Activated effector memory CD4-positive, alpha-beta T cell treated with anti-CD3 and anti-CD28 coated beads, Interleukin-2, amount 50 U/mL, for 16 hours (primary cell): ENCODE measurements at places on chromosomes 5 and 9.

- no peak for DNase-seq
These were observed 293.2 kb downstream of the HCN1 start for GRCh38 chr5:45402804-45403455.

DNA sequence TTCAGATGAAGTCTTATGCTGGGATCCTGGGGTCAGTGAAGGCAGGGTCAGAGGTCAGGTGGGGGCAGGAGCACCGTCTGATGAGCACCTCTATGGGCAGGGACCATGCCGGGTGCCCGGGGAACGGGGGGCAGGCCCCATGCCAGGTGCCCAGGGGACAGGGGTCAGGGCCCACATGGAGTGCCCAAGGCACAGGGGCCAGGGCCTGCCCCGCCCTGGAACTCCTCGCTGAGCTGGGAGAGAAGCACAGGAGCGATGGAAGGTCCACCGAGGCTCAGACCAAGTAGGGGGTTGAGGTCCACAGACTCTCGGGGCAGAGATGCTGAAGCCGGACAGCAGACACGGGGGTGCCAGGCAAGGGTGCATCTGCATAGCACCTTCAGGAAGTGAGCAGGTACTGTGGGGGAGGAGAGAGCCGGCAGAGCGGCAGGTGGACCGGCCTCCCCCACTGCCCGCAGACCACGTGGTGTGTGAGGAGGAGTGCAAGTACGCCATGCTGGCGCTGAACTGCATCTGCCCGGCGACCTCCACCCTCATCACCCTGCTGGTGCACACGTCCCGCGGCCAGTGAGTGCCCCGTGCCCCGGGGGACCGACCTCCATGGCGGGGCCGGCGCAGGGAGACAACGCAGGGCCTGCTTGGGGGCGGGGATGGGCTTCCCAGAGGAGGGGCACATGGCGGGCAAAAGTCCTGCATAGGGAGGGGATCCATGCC, 67.7 kb downstream of the KCNT1 start:
- DNase-seq = no peak

DNA sequence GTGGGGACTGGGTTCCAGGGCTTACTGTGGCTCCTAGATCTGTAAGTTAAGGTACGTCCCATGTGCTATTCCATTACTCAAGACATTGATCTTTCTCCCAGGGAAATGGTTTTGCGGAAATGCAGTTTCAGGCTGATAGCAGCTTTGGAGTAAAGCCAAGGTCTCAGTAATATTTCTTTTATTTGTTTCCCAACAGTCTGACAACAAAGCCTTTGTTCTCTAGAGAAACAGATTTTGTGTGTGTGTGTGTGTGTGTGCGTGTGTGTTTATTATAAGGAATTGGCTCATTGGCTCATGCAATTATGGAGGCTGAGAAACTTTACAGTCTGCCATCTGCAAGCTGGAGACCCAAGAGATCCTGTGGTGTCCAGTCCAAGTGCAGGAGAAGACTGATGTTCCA, 12.1 kb upstream of the POC5 start:
- DNase-seq = no peak

DNA sequence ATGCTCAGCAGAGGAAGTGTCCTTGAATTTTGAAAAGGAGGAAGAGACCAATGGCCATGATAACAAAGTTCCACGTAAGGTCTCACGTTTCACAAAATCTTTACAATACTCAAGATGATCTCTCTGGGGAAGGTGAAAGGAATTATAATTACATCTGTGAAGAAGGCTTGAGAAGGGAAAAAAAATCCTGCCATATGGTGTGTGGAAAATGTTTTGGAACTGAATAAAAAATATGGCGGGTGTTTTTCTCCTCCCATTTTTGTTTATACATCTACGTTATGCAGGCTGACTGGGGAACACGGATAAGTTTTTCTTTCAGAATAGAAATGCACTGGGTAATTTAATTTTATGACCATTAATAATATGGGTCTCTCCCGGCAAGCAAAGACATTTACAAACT, 425.6 kb upstream of the BRINP1 start:
- no peak for DNase-seq

DNA sequence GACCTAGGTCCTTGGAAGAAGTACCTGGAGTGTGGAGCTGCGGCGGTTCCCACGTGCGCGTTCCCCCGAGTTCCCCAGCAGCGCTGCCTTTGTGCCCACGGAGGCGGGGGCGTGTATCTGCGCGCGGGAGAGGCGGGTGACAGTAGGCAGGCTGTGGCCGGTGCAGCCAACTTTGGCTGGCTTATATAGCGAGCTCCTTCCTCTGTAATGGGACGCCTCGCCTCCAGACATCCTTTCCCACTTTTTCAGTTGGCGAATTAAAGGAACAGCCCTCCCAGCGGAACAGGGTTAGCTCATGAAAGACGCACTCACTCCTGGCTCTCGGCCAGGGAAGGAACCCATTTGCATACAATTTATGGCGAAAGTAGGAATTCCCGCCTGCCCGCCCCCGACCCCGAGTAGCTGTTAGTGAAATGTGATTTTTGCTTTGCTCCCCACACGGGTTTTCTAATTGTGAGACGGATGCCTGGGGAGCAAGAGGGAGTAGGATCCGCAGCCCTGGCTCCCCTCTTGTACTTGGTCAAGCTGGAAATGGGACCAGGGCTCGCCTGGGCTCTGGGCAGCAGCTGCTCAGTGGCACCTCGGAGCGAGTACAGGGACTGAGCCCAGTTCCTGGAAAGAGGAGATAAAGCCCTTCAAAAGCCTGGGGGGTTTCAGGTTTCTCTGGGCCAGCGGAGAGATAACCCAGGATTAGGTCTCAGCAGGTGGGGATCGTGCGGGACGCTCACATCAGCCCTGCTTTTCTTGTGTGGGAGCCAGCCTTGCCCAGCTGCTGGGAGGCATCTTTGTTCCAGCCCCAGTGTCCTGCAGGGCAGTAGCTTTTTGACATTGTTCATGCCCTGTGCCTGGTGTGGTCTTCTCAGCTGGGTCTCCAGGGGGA, at the start of gene TNC:
Gene TNC (minus strand): TSS at position 159 of the 880 bp plus-strand sequence. CDS start 27,139 bp downstream, outside the sequence.
- DNase-seq = no peak

DNA sequence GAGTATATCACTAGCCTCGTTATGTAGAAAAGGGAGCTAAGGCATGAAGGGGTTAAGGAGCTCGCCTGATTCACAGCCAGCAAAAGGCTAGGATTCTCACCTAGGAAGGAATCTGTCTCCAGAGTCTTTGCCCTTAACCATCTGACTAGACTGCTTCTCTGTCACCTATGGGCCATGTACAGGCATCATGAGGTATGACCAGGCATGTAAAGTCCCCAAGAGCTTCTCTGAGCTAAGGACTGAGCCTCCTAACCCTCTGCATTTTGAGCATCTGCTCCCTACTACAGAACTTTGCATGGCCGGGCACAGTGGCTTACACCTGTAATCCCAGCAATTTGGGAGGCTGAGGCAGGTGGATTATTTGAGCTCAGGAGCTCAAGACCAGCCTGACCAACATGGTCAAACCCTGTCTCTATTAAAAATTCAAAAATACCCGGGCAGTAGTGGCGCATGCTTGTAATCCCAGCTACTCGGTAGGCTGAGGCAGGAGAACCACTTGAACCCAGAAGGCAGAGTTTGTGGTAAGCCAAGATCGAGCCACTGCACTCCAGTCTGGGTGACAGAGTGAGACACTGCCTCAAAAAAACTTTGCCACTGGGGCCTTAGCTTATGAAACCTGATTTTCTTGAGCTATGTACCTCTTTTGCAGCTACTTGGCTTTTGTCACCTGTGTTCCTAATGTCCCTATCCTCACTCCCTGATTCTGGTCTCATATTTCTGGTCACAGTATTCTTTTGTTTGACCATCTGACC, 33.2 kb upstream of the IL7R start:
- DNase-seq = no peak

GRCh38 chr9:137241490-137242268, 592 bp downstream of the TUBB4B start:
- DNase-seq = peak; percentile 91

DNA sequence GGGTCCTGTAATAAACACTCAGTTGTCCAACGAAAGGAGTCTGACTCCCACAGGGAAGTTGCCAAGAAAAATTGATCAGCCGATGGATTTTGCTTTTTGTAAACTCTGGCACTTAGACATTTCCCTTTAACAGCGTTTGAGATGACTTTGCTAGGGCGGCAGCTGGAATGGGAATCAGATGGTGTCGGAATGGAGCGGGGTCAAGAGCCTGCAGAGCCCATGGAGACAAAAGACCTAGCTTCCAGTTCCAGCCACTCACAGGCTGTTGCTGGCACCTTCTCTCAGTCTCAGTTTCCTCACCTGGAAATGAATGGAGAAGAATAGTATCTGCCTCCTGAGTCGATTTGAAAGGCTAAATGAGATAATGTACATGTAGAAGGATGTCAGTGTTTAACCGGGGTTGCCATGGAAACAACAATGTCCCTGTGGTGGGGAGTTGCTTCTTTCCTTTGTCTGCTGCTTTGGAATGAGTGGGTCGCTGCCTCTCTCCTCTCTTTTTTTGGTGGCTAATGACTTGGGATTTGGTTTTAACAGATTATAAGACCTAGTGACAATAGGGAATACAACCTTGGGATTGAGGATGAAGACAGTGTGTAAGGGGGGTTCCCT, 137.4 kb downstream of the GAS1 start:
- DNase-seq = no peak
